Urothelium cell line (cell line): ENCODE measurements at places on chromosomes 2 and 18.

GRCh38 chr18:21257386-21257785 is 15.4 kb downstream of the GREB1L start:
- DNase-seq: peak; percentile 67

DNA sequence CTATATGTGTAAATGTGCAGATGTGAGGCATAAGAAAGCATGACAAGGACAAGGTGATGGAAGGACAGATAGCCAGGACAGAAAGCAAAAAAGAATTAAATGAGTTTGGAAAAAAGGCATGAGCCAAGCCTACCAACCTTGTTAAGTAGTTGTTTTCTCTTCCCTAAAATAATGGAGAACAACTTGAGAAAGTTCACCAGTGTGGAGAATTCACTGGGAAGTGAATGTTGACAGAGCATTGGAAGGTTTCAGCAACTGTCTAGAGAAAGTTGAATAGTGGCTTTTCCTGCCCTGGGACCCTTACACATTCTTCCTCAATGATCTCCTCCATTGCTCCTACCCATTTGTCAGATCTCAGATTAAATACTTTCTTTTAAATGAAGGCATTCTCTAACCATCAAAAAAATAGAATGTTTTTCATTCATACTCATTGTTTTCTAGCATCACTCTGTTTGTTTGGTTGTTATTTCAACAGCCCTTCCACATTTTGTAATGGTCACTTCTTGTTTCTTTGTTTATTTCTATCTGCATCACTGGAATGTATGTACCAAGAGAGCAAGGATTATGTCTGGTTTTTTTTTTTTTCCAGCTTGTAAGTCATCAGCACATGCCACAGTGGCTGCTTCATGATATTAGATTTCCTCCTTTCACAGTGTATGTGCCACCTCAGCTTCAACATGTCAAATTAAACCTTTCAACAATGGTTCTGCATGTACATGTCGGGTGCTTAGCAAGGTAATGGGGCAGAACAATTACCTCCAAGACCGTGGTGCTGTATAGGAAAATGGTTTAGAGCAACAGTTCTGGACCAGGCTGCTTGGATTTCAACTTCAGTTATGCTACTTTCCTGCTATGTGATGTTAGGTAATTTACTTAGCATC is 586.0 kb upstream of the VRK2 start:
- DNase-seq: no peak

DNA sequence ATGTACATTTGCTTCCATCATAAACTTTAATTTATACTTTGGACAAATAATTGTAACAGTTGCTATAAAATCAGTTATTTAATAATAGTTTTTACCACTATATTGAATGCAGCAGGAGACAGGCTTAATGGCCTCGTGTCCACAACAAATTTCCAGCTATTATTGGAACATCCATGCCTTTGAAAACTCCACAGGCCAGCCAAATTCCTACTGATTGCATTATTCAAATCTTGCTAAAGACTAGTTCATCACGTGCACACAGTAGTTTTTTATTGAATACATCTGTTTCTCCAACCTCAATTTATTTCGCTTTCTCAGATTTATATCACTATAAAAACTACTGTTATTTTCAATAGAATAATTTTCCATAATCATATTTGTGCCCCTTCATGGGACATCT is 18.4 kb upstream of the PTPRM start:
- DNase-seq: no peak

- no peak for DNase-seq
These were observed 17.4 kb downstream of the NRP2 start for GRCh38 chr2:205699515-205700289.

DNA sequence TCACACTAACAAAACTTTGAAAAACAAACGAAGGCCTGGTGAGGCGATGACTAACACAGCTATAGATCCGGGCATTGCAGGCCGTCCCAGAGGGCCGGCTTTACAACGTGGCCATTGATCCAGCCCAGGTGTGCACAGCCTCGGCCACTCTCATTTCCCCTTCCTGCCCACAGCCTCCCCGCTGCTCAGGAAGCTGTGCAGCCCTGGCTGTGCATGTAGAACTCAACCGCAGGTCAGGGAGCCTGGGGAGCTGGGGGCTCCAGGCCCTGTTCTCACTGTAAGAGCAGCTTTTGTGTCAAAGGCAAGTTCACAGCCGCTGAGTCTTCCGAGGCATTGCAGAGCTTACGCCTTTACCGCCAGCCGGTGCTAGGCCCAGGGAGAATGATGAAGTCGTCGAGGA is 87.2 kb downstream of the LONRF2 start:
- peak; percentile 29 for DNase-seq

GRCh38 chr18:669077-669476 is 11.6 kb downstream of the TYMS start:
- no peak for DNase-seq

- peak; percentile 27 for DNase-seq
These were observed 32.0 kb upstream of the SKOR2 start for GRCh38 chr18:47283476-47283875.

DNA sequence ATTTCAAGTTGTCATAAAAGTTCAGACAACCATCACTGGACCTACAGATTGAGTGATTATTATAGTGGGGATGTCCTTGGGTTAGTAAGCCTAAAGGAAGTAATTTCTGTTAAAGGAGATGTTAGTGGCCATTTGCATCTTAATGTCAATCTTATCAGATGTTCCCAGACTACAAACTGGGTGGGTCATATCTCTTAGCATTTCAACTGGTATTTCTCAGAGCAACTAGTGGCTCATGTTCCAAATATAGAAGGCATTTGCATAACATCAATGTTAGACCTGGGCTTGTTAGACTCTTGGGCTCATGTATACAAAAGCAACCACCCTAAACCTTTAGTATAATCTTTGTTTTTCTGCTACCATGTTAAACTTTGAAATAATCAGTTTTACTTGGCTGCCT is 17.9 kb downstream of the PLEKHA3 start:
- no peak for DNase-seq

- no peak for DNase-seq
These were observed 201.7 kb upstream of the HNRNPA3 start for GRCh38 chr2:177010861-177011260.

DNA sequence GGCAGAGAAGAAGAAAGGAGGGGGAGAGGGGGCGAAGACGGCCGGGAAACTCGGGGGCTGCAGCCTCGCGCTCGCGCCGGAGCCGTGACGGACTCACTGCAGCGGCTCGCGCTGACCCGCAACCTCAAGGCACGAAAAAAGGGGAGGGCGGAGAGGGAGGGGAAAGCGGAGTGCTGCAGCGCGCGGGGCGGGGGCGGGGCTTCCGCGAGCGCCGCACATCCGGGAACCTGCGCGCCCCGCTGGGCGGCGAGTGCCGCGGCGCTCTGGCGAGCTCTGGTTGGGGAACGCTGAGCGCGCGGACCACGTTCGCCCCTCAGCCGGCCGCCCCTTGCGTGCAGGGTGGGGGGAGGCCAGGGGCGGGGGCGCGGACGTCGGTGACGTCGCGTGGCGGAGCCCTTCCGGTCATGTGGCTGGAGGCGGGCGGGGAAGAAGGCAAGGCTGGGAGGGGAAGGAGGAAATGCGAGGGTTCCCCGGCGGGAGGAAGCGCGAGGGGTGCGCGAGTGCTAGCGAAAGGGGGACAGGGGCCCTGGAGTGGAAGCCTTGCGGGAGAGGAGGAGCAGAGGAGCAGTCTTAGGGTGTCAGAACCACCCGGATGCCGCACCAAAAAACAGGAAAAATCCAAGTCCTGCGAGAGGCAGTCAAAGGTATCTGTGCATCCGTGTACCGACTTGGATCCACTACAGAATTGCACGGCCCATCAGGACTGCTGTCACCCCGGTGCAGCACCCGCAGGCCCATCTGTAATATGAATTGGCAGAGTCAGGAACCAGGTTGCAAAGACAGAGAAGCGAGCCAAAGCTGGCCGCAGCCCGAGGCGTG is at the start of gene PPP3R1:
Gene PPP3R1, minus strand, starts transcription at position 133 of the 819 bp plus-strand sequence. CDS start 405 bp downstream, outside the sequence.
- DNase-seq: peak; percentile 98

DNA sequence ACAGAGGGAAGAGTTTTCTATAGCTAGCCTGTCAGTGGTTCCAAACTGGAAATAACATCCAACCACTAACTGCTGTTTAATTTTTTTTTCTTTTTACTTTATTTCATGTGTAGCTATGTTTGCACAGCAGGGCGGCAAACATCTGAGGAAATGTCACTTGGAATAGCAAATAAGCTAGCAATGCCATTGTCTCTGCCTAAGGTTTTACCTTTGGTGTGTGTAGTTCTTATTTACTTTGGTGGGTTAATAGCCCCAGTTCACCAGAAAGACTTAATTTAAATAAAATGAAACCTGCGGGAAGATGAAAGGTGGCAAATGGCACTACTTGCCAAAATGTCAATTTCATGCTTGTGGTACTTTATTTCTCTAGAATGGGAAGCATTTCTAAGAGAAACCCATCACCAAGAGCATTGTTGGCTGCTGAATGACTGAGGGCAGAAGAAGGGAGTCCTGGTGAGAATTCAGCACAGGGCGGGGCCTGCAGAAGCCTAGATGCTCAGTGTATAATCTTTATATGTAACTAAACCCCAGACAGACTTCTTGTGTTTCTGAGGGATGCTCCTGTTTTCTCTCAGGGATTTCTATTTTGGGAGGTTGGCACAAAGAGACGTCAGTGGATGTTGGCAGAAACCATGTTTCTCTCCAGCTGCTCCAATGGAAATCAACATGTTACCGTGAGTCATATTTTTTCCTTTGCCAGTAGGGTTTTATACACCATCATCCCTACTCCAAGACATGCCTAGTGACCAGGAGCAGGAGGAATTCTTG is 300.4 kb upstream of the NT5C1B start:
- DNase-seq: no peak

- DNase-seq: no peak
These were observed 100.7 kb downstream of the DGKD start for GRCh38 chr2:233455006-233455405.

- no peak for DNase-seq
These were observed 129.0 kb downstream of the LOXHD1 start for GRCh38 chr18:46528037-46528436.

- DNase-seq: no peak
These were observed 117.4 kb upstream of the SH3BP4 start for GRCh38 chr2:234834228-234834923.

DNA sequence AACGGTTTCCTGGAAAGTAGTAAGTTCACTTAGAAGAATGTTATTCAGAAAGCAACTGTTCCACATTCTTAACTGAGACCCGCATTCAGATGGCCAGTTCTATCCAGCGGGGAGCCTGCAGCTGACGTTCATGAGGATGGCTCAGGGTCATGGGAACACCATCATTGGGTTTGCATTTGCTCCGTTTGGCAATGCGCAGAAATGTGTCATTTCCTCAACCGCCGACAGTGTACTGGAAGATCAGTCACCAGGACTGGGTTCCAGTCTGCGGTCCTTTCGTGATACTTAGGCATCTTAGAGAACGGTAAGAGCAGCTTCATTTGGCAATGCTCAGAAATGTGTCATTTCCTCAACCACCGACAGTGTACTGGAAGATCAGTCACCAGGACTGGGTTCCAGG is 104.0 kb downstream of the DNER start:
- no peak for DNase-seq
